Stimulated activated CD8-positive, alpha-beta memory T cell treated with anti-CD3 and anti-CD28 coated beads, Interleukin-4, amount 100 ng/mL, for 4 hours (primary cell): ENCODE measurements at places on chromosomes 3 and 15.

DNA sequence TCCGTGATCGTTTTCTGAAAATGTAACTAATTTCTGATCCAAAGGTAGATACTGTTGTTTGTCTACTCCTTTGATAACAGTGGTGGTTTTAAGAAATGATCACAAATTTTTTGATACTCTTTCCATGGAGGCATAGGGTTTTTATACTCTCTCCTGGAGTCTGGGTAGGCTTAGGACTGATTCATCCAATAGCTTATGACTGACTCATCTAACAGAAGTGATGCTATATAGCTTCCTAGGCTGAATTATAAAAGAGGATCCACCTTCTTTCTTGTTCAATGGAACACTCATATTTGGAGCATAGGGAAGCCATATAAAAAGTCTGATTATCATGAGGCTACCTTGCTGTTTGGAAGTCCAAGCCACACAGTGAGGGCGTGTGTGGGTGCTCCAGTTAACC lies 84.3 kb downstream of the CHST2 start:
- DNase-seq, result no peak

GRCh38 chr3:162338514-162338913 lies 841.9 kb downstream of the OTOL1 start:
- no peak for DNase-seq

GRCh38 chr15:49857496-49858475 lies 236.9 kb downstream of the DTWD1 start:
- no peak for DNase-seq

GRCh38 chr3:56894881-56895431 lies 93.2 kb upstream of the ARHGEF3 start:
- DNase-seq, result no peak

DNA sequence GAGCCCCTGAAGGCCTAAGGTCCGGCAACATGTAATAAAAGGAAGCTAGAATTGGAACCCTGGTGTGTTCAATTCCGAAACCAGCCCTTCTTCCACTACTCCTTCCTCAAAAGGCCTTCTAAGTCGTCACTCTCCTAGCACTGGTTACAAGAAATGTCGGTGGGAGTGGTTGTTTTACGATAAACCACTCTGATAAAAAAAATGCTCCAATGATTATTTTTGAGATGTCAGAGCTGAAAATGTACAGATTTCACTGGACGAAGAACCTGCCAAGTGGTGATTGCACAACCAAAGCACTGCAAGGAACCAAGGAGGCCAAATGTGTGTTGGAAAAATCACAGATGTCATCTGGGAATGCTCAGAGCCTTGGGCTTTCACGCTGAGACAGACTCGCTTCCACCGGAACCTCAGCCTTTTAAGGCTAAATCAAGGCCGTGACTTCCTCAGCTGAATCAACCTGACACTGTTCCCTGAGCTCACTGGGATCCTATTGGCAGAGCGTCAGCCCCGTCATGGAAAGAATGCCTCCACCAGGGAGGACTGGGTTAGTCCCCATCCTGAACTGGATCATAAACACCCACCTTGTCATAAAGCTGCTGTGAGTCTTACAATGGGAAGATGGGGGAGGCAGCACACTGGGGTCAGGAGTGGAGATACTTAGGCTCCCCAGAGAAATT lies 108.1 kb upstream of the THBS1 start:
- no peak for DNase-seq

- no peak for DNase-seq
Measured at GRCh38 chr3:139319428-139320402, 24.1 kb upstream of the MRPS22 start.

DNA sequence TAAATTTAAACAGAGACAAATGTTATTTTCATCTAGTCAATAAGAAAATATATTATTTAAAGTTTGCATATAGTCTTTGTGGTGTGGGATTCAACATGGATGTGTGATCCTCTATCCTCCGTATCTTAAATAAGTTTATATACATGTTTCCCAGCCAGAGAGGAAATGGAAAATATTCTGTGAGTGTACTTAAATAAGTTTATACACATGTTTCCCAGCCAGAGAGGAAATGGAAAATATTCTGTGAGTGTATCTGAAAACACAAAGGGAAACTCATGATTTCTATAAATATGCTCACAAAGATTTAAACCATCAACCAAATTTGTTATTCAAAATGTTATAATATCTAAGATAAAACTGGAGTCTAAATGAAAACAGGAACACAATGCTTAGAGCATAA lies 110.0 kb upstream of the MELTF start:
- no peak for DNase-seq

DNA sequence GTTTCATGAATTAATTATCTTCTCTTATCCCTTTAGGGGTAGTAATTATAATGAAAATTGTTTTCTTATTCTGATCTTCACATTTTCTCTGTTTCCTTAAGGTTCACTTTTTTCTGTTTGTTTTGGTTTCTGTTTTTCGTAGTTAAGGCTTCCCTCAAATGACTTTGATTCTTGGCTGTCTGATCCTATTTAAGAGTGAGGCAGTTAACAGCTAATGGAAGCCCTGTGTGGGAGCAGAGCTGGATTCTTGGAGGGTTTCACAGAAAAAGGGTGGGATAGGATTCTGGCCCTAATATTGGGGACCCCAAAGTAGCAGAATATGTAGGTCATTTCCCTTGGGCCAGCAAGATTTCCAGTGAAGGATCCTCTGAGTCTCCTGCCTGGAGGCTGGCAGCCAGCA lies 6.8 kb upstream of the AMOTL2 start:
- DNase-seq, result no peak

GRCh38 chr3:89280822-89281365 lies 173.5 kb downstream of the EPHA3 start:
- no peak for DNase-seq

DNA sequence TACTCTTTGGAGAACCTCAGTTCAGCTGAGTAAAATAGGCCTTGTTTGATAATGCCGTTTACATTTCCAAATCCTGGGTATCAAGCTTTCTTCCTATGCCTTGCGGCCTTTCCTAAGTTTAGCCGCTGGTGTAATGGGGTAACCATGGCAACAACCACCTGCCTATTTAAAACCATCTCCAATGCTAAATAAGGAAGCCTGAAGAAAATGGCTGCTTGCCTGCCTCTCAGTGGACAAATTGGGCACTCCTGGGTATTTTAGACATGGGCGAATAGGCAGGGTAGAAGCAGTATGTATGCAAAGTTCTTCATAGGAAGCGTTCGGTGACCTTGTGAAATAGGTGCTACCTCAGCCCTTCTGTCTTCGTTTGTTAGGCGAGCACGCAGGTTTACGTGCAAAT lies 122.7 kb downstream of the DGKG start:
- DNase-seq, result no peak
